ENCODE measurements at places on chromosomes 3 and 15.

DNA sequence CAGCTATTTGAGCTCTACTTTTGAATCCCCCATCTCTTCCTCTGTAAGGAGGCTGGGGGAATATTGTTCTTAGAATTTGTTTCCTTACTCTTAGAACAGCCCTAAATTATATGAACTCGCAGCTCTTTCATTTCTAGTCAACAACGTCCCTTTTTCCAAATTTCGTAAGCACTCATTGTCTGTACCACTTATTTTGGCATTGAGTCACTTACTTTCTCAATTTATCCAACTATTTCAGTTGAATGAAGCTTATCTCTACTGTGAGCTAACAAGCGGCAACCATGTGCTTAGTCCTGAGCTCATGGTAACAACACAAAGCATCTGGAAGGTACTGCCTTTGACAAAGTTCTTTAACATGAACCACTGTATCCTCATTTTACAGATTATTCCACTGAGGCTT is 191.1 kb downstream of the GREM1 start:
- DNase-seq: no peak

DNA sequence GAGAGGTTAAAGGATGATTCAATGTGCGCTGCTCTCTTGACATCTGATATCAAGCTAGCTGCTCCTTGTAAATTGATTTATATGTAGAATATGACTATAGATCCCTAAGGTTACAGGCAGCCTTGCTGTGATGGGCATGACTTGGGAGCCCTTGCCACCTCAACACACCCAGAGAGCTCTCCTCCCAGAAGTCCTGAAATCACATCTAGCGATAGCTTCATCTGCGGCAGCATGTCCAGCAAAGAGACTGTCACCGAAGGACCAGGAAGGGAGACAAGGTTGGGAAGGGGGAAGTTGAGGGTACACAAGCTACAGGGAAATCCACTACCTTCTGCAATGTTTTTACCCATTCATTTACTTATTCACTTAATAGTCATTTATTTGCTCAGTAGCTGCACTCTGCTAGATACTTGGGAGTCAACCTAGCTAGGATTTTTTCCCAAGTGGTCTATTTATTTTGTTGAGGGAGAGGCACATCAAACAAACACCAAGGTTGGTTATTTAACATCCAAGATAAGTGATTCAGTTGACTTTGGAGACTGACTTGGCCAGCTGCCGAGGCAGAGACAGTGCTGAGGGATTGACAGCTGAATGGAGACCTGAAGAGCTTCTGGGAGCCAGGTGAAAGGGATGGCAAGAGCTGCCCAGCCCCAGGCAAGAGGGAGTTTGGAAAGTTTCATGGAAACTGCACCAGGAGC is 205.8 kb upstream of the IL12A start:
- DNase-seq: no peak

GRCh38 chr3:38834110-38834509 is 18.1 kb upstream of the SCN10A start:
- peak; percentile 35 for DNase-seq

- no peak for DNase-seq
These were observed 122.0 kb downstream of the KLF13 start for GRCh38 chr15:31448635-31448979.

DNA sequence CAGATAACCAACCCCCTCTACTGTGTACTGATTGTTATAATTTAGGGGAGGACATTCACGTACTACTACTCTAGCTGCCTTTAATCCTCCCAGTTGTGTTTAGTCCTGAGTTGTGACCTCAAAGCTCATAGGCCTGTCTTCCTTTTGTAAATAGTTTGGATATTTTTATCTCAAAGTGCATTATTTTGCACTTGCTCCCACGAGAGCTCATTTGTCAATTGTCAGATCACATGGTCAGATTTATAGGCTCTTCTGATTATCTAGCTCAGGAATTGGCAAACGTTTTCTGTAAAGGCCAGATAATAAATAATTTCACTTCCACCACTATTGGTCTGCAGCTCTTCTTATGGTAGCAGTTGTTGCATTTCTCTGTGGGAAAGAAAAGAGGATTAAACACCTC is 14.4 kb upstream of the SLC30A4 start:
- no peak for DNase-seq
